ENCODE measurements at places on chromosomes 5 and 9.

DNA sequence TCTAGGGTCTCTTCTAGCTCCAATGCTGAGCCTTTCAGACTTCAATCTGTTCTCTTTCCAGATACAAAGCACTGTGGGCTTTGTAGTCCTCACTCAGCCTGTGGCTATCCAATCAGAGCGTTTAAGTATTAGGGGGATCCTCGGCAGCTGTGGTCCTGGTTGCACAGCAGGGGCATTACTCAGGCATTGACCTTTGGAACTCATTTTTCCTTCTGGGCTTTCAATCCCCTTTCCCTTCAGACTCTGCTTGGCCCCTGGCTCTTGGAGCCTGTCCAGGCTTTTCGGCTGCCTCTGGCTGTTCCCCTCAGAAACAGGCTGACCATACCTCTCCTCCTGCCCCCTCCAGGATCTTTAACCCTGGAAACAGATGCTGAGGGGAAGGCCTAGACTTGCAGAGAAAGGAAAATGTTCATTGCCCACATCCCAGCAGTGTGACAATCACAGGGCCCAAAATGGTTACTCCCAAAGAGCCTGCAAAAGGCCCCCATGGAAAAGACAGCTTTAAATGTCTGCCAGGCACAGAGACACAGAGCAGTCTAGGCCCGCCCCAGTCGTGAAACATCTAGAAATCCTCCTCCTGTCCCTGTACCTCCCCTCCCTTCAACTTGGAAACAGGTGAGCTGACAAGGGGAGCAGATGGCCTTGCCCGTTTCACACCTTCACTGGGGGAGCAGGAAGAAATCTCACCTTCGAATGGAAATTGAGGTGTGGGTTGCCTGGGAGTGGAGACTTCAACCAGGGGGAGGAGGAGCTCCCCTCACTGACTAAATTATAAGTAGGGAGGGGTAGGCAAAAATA is 13.7 kb downstream of the C1QTNF2 start:
- no peak for DNase-seq

GRCh38 chr9:6029604-6030274 is 14.3 kb upstream of the RANBP6 start:
- no peak for DNase-seq

GRCh38 chr9:69357030-69357775 is 32.2 kb downstream of the ENTREP1 start:
- DNase-seq: no peak

DNA sequence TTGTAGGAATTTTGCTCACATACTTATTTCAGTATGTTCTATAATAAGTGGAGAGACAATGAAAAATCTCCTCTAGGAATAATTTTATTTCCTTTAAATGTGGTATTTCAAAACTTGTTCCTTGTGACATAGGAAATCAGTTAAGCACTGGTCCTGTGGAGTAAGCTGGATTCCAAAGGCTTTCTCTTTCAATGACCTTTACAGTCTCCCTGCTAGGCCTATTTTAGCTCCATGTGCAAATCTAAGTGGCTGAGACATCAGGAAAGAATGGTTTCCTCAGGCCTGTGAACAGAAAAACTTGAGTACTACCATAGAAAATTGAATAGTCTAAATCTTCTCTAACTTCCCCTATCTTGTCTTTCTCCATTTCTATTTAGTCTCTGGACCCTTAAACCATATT is 514.2 kb upstream of the TLE4 start:
- DNase-seq: no peak

All from mammary epithelial cell (primary cell).